ENCODE measurements at places on chromosomes 5 and 9. TPM values are rescaled to one million over a fixed set of nuclear protein-coding genes. Genes with fewer than 3 reads are reported as not detected.

GRCh38 chr5:54415147-54415546 lies 40.4 kb upstream of the HSPB3 start:
- no peak for DNase-seq

- no peak for DNase-seq
Measured at GRCh38 chr9:16307626-16308195, 562.8 kb downstream of the BNC2 start.

DNA sequence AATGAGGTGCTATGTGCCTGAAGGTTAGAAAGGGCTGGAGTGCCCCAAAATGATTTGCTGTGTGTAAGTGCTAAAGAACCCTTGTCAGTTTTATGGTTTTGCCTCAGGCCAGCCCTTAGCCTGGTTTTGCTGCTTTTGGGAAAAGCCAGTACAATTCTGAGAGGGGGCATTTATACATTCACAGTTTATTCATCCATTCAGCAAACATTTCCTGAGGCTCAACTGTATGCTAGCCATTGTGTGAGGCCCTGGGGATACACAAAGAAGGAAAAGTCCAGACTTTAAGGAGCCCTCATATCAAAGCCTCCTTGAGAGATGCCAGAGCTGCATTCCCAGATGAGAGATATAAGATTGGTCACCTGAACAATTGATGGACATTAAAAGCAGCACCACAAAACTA lies 115.2 kb upstream of the PLCXD3 start:
- no peak for DNase-seq

GRCh38 chr9:92253656-92254055 lies 39.8 kb downstream of the IARS1 start:
- no peak for DNase-seq

DNA sequence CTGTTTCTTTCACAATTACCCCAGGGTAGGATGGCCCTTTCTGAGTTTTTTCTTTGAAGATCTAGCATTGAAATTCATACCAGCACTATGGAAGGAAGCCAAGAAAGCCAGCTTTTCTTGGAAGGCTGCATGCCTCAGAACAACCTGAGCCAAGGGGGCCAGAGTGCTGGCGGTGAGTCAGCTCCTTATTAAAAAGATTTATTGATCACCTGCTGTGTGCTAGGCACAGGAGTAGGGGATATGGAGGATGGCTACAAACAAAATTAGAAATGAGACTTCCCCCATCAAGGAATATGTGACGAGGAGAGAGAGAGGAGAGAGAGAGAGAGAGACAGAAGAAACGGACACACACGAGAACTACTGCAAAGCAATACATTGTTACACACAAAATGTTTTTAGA lies 184.6 kb upstream of the PUM3 start:
- no peak for DNase-seq

DNA sequence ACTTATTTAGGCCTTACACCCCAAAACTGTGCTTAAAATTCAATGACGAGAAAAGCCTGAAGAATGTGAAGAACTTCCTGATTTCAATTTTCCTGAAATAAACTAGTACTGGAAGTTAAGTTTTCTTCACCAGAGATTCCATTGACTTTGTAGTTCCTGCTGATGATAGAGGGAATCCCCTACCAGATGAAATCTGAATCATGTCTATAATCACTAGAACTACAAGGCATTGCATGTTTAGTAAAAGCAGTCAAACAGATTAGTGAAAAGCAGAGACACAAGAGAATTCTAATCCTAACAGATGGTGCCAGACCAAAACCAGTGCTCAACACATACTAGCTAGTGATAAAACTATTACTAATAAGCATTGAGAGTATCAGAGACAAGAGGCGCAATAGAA lies 130.0 kb downstream of the PDE4D start:
- DNase-seq: no peak

GRCh38 chr5:172544371-172545095 lies 90.2 kb upstream of the SH3PXD2B start:
- no peak for DNase-seq

- no peak for DNase-seq
Measured at GRCh38 chr5:36208786-36209185, 32.9 kb downstream of the NADK2 start.

DNA sequence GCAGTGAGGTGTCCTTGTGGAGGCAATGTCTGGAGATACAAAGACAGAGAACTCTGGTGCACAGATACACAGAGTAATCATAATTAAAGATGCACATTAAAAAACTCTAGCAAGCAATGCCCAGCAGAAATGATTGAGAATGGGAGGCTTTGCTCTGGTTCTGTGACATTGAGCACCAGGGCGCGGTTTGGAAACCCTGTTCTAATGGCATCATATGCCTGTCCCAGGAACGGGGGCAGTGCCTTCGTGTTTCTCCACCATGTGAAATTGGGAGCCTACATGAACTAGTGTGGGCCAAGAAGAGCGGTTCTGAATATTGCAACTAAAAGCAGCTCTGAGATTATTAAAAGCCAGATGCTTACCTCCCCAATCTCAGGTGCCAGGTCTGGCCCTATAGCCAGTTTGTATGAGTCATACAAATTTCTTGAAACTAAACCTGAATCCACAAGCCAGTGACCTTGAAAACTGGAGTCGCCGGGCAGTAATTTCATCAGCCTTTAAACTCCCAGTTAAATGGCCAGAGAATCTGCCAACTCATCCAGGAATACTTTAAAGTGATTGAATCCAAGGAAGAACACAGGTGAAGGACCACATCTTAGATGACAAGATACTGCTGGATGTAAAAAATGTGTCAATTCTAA lies 22.2 kb upstream of the CTSL start:
- DNase-seq: no peak

DNA sequence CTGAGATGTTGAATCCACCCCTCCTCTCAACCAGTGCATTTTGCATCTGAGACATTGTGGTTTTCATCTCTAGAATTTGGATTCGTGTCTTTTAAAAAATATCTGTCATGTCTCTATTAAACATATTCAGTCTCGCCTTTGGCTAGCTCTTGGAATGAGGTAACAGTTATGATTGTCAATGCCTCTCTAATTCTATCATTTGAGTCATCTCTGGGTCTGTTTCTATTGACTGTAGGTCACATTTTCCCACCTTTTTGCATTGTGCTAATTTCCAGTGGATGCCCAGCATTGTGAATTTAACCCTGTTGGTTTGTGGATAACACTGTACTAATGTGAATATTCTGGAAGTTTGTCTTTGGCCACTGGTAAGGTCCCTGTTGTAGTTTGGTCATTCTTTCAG lies 8.4 kb upstream of the SLC6A3 start:
- no peak for DNase-seq

The LRRC14B gene
- not detected for total RNA-seq

The CMYA5 gene
- 5.2 TPM for total RNA-seq

The PRDM9 gene
- not detected for total RNA-seq

The ADAMTSL2 gene
- 11.1 TPM for total RNA-seq

The NUTM2G gene
- total RNA-seq: not detected

Data from tibial nerve (tissue), 4 donors.